ENCODE measurements at places on chromosomes 6 and 20.
A peak's percentile ranks its signal among the peaks of the same experiment; 100 is the strongest.

DNA sequence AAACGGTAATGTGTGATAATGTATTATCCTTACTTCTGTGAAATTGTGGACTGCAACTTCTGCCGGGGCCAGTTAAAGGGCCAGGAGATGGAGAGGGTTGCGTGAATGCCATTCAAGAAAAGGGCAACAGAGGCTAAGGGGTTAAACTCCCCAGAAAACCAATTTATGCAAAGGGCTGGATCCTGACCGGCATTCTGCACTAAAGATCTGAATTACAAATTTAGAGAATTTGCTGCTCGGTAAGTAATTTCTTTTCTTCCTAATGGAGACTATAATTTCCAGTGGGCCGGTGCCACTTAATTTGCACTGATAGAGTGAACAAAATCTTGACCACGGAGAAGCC, 130.1 kb downstream of the BCAS1 start:
- DNase-seq = no peak

GRCh38 chr20:1330075-1330830, 1.3 kb upstream of the SDCBP2 start:
- DNase-seq = no peak

GRCh38 chr20:63941282-63942081, 14.7 kb downstream of the UCKL1 start:
- peak; percentile 90 for DNase-seq

- no peak for DNase-seq
Observed at GRCh38 chr6:147023148-147023547, 181.1 kb upstream of the STXBP5 start.

- no peak for DNase-seq
Observed at GRCh38 chr6:129112591-129112990, 229.7 kb downstream of the LAMA2 start.

DNA sequence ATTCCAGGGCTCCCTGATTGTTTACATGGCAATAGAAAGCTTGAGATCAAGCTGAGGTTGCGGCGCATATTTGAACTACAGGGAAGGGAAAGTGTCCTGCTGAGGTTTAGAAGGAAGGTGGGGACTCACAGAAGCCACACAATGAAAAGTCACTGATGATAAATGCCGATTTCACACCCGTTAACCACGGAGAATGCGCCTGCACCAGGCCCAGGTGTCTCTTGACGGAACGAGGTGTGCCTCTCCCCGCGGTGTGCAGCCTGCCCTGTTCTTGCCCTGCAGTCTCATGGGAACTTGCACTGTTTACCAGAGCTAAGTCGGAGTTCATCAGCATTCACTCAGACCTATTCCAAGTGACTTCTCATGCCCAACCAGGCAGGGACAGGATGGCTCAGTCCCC, 90.3 kb downstream of the LY86 start:
- no peak for DNase-seq

DNA sequence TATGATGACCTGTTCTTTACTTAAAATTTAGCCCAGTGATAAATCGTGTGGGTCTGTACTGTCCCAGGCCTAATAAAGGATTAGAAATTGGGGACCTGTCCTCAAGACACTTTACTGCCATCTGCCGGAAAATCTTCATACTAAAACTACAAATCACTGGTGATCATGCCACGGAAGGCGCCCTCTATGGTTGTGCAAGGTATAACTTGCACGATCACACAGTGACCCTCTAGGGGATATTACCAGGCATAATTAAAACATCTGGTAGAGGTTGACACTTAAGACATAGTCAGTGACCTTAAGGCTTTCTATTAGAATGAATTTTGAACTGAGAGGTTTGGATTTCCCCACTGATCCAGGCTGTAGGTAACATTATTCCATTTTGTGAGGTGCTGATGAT, 172.6 kb downstream of the BMP2 start:
- no peak for DNase-seq

DNA sequence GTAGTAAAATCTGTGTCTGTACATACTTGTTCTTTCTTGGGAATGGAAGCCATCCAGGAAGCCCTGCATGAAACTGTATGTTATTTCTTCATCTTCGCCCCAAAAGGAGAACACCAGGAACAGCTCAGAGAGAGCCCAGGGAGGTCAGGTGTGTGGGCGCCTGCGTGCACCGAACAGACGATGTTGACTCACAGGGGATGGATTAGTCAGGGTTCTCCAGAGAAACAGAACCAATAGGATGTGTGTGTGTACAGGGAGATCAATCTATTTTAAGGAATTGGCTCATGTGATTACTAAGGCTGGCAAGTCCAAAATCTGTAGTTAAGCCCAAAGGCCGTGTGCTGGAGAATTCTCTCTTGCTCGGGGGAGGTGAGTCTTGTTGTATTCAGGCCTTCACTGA, 45.7 kb downstream of the RNASET2 start:
- no peak for DNase-seq

DNA sequence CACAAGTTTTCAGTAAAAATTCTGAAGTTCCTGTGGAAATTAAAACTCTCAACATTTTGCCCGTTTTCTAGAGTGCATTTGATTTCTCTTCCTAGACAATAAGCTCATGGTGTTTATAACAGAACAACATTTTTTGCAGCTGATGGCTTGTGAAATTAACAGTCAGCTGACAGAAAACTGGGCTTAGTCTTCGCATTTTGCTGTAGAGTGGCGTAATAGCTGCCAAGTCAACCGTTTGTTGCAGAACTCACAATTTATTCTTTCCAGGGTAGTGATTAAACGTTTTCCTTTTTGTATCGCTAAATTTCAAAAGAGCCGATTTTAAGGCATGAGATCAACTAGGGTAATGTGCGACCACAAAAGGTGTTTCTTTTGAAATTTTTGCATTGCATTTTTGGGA, 1.4 kb downstream of the SPO11 start:
- DNase-seq = no peak

DNA sequence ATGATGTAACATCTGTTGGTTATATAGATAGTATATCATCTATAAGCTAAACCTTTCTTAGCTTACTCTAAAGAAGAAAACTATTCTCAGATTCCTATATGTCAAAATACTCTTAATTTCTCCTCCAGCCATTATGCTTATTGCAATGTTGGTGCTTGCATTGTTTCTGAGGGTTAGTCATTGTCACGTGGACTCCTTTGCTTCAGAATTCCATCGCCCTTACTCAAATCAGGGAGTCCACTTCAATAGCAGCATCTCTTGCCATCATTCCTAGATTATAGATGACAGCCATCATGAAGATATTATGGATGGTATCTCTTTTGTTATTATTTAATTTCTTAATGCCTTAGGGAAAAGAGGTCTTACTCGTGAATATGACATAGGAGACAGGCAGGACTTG, 776.1 kb downstream of the TENT5A start:
- no peak for DNase-seq

DNA sequence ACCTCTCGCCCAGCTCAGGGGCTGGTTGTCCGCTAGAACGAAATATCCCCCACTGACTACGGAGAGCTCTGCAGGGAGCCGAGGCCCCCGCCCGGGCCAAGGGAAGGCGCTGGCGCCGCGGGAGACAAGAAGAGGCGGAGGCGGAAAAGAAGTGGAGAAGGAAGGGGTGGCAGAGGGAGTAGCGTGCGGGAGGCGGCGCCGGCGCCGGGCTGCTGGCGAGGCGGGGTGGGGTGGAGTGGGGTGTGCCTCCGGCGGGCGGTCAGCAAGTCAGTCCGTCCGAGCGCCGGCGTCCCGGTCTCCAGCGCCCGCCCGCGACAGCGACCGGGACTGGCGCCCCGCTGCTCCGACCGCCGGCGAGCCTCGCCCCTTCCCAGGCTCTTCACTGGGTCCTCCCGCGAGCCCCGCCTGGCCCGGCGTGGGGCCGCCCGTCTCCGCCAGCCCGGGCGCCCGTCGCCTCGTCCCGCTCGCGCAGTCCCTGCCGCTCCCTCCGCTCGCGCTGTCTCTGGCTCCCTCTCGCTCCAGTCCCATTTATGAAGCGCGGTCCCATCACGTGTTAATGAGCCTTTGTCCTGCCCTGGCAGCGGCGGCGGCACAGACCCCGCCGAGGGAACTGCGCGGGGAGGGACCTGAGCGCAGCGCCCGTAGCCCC, at the start of gene CNR1:
TSS of gene CNR1 (minus strand) at position 504 of the 649 bp plus-strand sequence. CDS start 21,073 bp downstream, outside the sequence.
- DNase-seq = peak; percentile 85

DNA sequence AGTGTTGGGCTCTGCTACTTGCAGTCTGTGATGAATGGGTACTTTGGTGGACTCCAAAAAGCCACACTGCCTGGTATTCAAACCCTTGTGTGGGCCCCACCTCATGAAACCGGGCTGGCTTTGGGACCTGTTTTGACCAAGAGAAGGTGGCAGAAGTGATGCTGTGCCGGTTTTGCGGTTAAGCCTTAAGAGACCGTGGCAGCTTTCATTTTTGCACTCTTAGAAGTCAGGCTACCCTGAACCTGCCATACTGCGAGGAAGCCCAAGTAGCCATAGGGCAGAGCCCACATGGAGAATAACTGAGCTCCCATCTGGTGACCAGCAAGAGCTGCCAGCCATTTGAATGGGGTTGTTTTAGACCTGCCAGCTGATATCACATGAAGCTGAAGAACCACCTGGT, 10.2 kb downstream of the SULF2 start:
- DNase-seq = no peak

- DNase-seq = no peak
Observed at GRCh38 chr6:6515691-6516607, 72.6 kb upstream of the LY86 start.

DNA sequence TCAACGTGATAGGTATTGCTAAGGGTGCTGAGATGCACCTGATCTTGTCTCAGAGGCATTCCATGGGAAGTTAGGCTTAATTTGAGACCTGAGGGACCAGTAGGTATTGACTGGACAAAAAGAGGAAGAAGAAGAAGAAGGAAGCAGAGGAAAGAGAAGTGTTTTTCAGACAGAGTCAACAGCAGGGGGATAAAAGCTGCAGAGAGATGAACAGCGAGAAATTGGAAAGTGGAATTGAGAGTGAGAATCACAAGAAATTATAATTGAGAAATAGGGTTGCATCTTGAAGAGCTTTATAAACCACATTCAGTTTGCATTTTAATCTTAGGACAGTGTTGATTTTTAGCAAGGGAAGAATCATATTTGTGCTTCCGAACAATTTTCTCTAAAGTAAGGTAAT, 254.0 kb downstream of the CD83 start:
- DNase-seq = no peak

DNA sequence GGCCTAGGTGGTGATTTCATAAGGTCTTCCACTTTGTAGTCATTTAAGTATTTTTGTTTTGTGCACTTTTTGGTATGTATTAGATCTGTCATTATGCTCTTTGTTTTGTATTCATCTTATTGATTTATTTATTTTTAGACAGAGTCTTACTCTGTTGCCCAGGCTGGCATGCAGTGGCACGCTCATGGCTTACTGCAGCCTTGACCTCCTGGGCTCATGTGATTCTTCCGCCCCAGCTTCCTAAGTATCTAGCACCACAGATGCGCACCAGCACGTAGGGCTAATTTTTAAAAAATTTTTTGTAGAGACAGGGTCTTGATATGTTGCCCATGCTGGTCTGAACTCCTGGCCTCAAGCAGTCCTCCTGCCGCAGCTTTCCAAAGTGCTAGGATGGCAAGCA, 30.6 kb downstream of the TPX2 start:
- no peak for DNase-seq

GRCh38 chr6:130610303-130610702, 216.9 kb upstream of the SMLR1 start:
- DNase-seq = no peak

GRCh38 chr20:61662226-61662967, 403.3 kb downstream of the TAF4 start:
- no peak for DNase-seq

GRCh38 chr20:3276680-3277015, 37.7 kb upstream of the SLC4A11 start:
- DNase-seq = no peak

GRCh38 chr6:41560431-41561192, 14.4 kb downstream of the FOXP4 start:
- DNase-seq = peak; percentile 67

GRCh38 chr6:123896869-123897268, 93.2 kb downstream of the NKAIN2 start:
- DNase-seq = no peak

DNA sequence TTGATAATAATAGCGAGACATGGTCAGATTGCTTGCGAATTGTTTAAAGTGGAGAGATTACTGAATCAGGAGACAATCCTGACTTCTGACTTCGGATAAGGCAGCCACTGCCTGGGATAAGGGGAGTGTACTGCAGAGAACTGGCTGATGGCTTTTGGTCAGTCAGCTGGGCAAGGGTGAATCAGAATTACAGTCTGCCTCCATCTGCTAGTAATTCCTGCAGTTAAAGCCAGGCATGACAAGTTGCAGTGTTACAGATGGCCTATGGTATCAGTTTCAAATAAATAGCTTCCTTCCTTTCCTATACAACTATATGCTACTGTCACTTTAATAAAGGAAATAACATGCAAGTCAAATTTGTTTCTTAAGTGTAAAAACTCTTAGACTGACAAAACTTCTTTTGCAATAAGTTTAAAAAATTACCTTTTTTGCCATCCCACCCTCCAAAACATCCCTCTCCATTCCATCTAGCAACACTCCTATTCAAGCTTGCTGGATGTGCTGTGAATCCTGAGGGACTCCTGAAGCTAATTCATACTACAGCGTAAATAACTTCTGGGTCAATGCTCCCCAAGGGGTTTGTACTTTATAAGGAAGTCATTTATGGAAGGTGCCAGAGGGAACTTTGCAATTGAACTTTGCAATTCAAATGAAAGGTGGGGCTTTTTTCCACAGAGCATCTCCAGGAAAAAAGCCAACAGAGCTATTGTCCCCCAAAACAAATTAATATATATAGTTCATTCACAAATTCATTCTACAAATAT, 245.2 kb downstream of the ADGRB3 start:
- no peak for DNase-seq

GRCh38 chr6:53264915-53265607, 83.7 kb downstream of the ELOVL5 start:
- DNase-seq = no peak

DNA sequence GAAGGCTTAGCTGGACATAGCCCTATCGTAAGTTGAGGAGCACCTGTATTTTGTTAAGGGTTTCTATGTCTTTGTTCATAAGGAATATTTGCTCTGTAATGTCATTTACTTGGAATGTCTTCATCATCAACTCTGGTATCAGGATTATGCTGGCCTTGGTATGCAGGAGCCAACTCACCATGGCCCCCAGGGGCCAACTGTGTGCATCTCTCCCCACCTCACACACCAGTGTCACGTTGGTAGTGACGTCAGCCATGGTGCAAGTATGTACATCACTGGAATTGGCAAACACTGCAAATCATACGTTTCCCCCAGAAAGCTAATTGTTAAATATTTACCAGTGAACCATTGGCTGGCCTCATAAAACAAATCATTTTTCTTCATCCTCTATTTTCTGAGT, 70.8 kb downstream of the YTHDF1 start:
- DNase-seq = no peak

DNA sequence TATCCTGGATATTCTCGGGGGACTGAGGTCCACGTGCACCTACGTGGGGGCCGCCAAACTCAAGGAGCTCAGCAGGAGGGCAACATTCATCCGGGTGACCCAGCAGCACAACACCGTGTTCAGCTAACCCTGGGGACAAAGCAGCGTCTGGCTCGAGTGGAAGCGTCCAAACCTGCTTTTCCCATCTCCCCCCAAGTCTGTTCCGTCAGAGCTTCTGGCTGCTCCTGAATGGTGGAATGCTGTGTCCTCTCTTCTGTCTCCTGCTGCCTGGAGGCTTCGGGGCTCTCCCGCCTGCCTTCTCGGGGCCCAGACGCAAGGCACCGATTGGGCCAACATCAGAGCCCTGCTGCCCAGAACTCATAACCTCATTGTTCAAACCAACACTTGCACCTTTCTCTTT, 56.7 kb downstream of the GMPR start:
- DNase-seq = no peak

All from lower lobe of right lung (tissue), 2 donors.